CD4-positive, alpha-beta T cell treated with Interleukin-12 subunit alpha and Interleukin-12 subunit beta, for 1 hour (primary cell): ENCODE measurements at places on chromosomes 4 and X.

DNA sequence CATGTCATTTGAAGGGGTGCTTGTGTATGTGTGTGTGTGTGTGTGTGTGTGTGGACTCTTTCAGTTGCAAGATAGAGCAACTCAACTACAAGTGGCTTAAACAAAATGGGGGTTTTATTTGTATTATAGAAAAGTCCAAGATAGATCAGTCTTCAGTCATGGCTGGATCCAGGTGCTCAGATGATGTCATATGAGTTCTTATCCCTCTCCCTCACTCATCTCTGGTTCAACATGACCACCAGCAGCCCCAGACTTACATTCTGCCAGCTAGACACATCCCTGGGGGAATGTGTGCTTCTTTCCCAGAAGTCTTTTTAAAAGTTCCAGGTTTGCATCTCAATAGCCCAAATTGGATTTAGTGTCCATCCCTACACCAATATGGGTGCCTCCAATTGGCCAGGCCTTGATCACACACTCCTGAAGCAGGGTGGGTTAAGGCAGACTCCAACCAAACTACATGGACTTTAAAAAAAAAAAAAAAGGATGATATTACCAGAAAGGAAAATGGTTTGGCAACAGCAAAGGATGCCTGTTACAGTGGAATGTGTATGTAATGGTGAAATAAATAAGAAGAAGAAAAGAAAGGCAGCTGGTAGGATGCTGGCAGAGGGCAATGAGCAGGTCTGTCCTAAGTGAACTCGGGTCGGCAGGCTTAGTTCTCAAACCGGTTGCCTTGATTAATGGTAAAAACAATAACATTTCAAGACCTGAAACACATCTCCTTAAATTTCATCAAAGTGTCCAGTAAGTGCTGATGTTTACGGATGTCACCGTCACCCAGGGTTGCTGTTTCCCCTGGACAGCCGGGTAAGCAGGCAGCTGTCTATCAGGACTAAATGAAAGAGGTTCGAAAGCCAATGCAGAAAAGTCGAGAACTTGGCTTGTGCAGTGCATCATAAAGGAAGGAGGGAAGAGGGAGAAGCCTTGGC lies 107.7 kb downstream of the SMIM20 start:
- DNase-seq, result no peak

DNA sequence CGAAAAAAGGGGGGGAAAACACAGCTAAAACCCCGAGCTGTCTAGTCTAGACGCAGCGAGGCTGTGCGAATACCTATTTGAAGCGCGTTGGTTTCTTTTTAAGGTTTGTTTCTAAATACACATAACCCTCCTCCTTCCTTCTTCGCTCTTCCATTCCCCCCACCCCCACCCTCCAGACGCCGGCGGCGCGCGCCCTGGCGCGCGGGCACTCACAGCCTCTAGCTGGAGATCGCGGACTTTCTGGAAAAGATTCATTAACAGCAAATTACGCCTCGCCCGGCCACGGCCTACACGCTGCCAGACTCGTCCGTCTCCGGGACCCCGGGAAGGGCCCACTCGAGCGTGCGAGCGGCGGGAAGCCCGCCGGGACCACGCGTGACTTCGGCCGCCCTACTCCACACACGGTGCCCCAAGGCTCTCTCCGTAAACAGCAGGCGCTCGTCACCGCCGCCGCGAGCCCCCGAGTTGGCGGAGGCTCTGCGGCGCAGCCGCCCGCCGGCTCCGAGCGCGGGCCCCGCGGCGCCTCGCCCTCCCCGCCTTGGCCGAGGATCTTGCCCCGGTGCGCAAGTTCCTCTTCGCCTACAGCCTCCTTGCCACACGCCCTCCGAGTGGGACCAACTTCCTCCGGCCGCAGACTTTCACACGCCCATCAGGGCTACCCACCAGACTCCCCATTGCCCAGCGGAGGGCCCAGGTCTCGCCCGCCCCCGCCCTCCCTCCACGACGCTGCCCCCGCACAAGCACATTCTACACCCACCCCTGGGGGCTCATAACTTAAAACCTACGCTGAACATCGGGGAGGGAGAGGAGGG lies 2.0 kb downstream of the BCOR start:
- no peak for DNase-seq

GRCh38 chr4:21655031-21655430 lies 293.5 kb downstream of the KCNIP4 start:
- DNase-seq, result no peak

- DNase-seq, result no peak
Observed at GRCh38 chrX:22315151-22315550, 42.4 kb downstream of the CBLL2 start.

GRCh38 chr4:40628888-40629287 lies 776 bp downstream of the RBM47 start:
- no peak for DNase-seq

DNA sequence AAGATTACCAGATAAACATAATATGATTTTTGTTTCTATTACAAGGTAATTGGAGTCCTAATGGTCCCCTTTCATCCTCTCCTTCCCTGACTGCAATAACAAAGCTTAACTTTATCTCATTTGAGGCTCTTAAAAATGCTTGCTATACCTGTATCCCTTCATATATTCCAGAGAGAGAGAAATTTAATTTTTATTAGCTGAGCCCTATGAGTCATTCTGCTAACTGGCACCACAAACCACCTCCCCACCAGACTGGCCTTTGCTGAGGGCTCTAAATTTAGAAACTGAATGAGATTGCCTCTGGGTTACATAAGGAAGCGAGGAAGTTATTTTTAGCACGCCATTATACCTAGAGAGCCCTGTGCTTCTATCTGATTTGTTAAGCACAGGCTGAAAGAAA lies 27.4 kb downstream of the CBLL2 start:
- DNase-seq, result no peak

GRCh38 chr4:122687531-122688061 lies 44.9 kb upstream of the BBS12 start:
- DNase-seq, result no peak

GRCh38 chrX:128807367-128807766 lies 715.9 kb downstream of the SMARCA1 start:
- DNase-seq, result peak; percentile 5

GRCh38 chr4:51853027-51853682 lies 10.2 kb downstream of the DCUN1D4 start:
- DNase-seq, result no peak

GRCh38 chr4:153402366-153402765 lies 57.9 kb downstream of the MND1 start:
- DNase-seq, result no peak

- no peak for DNase-seq
Observed at GRCh38 chrX:69508610-69509009, 4.5 kb downstream of the NALF2 start.

- DNase-seq, result no peak
Observed at GRCh38 chrX:77446908-77447652, at the start of gene FGF16. Gene FGF16, plus strand, starts transcription at chrX:77447389. Its CDS starts 286 bp downstream, at chrX:77447675.

- peak; percentile 66 for DNase-seq
Observed at GRCh38 chr4:185597532-185598188, 62.4 kb upstream of the PDLIM3 start.

- DNase-seq, result no peak
Observed at GRCh38 chr4:41410049-41410448, 127.9 kb upstream of the LIMCH1 start.

DNA sequence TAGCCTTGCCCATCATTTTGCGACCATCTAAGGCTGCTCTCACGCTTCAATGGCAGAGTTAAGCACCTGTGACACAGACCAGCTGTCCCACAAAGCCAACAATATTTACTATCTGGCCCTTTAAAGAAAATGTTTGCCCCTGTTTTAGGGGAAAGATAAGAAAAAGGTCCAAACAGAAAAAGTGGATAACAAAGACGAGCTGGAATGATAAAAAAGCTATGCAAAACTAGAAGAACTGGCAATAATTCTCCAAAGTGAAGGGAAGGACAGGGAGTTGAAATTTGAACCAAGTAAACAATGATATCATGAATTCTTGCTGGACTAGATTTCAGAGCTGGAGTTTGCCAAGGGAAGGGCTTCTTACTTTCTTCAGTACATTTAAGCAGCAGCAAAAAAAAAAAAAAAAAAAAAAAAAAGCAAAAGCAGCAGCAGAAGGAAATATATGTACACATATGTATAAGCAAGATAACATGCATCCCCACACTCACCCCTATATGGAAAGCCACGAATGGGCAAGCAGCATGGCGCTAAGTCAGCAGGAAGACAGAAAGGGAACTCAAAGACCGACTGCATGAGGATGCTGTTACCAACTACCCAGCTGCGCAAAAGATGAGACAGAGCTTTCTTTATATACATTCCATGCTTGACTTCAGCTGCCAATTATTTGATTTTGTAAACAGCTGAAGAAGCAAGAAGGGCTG lies 12.5 kb downstream of the TRAPPC2 start:
- DNase-seq, result no peak

- DNase-seq, result peak; percentile 53
Observed at GRCh38 chrX:39174772-39175417, 373.6 kb downstream of the MID1IP1 start.

- DNase-seq, result no peak
Observed at GRCh38 chr4:82043809-82044137, 330.0 kb downstream of the HNRNPD start.

DNA sequence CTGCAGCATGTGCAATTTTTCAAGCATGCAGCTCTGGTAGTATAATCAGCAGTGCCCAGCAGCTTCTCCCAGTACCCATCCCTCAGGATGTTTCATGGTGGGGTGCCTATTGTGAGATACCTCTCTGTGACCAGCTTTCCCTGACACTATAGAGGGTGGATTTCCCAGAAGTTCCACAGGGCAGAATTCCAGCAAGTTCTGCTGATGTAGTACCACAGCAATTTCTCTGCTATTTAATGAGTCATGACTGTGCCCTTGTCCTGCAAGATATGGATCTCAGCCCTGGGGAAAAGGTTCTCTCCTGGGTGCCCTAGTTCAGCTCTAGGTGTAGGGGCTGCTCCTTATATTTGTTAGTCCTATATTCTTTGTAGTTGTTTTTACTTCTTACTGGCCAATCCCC lies 174.8 kb downstream of the ENOX2 start:
- DNase-seq, result no peak

GRCh38 chrX:41661366-41662095 lies 27.2 kb upstream of the GPR34 start:
- no peak for DNase-seq

- DNase-seq, result no peak
Observed at GRCh38 chr4:55549888-55550287, 3.2 kb upstream of the CLOCK start.

DNA sequence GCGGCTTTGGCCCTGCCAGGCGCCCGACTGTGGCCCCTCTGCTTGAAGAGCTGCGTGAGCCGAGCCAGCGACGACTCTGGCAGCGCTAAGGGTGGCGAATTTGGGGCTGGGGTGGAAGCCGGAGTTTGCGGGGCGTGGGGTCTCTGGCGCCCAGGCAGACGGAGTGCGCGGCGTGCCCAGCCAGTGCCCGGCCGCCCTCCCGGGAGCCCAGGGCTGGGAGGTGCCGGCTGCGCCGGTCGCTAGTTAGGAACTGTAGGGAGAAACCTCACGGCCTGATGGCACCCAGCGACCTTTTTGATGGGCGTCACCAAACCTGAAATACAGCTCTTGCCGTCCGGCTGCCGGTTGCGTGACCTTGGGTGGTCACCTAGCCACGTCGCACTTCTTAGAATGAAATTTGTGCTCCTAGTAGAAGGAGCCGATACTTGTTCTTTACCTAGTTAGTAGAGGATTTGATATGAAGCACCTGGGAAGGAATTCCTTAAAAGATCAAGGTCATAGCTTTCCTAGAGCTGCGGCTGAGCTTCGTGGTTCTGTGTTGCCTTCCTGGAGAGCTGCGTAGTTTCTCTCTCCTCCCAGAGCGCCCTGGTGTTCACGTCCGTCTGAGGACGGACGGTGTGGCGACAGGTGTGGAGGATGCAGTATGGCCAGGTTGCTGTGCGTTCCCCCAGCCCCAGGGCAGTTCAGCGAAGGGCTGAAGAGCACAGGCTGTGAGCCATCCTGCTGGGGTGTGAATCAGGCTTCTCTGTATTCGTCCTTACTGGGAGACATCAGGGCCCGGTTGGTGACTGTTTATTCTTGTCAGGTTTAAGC lies 680 bp downstream of the MAEA start:
- peak; percentile 14 for DNase-seq

GRCh38 chr4:40377512-40378365 lies 42.6 kb downstream of the CHRNA9 start:
- DNase-seq, result no peak

GRCh38 chr4:117676153-117676552 lies 358.1 kb upstream of the NDST3 start:
- no peak for DNase-seq

- no peak for DNase-seq
Observed at GRCh38 chr4:173446416-173446815, 47.5 kb upstream of the SCRG1 start.

GRCh38 chr4:41318839-41319530 lies 62.3 kb downstream of the UCHL1 start:
- no peak for DNase-seq

DNA sequence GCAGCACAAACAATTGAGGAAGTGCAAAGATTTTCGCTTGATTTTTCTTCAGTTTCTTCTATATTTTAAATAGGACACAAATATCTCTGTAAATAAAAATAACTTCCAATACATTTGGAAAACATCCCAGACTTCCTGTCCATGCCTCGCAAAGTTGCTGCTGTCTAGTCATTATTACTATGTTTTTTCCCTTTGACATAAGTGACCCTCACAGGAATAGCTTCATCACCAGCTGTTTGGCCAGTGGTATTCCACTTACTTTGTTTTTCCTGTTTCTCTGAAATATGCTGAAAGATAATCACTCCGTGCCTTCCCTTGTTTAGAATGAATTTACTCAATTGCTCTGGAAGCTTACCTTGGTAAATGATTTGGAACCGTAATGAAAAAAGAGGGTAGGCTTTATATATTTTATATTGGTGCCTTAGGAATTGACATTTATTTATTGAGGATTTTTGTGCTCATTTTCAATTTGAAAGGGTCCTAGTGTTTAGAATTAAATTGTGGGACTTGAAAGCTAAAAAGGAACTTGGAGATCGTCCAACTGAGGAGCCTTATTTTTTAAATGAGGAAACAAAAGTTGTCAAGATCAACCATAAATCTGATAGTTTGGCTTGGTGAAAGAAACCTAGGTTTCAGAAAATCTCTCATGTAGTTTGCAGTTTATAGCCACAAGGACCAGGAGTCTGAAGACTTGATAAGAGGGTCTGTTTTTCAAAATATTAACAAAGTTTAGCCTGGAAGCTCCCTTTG lies 65.6 kb downstream of the CDKL5 start:
- DNase-seq, result no peak

DNA sequence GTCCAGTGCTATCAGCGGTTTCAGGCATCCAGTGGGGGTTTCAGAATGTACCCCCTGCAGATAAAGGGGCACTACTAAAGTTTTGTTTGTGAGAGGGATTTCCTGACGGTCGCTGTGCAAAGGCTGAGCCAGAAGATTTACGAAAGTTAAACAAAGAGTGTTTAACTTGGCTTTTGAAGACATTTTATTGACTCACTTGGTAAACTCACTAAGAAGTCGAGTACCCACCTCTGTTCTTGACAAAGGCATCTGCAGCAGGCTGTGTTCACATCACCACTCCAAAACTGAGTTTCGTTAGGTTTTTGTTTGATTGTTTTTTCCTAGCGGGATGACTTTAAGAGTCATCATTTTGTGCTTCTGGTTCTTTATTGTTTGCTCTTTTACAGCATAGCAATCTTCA lies 143.9 kb upstream of the TBL1X start:
- no peak for DNase-seq
